ENCODE measurements at places on chromosomes 1 and 21.

DNA sequence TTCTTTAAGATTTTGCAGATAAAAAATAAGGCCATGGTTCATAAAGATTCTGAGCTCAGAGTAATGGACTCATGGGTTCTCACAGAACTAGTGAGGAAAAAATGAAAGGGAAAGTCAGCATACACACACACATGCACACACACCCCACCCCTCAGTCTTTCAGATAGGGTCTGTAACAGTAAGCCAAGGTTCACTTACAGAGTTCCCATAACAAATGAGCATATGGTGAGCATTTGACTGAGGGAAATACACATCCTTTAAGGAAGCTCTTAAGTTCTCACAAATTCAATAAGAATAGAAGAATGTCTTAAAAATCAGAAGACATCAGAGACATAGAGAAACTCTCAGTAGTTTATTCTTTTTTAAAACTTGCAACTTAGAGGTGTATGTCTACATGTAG lies 57.9 kb downstream of the NTMT2 start:
- DNase-seq = no peak

GRCh38 chr1:13832100-13832499 lies 132.1 kb downstream of the PRDM2 start:
- no peak for DNase-seq

GRCh38 chr21:44477712-44478111 lies 22.4 kb downstream of the LRRC3 start:
- DNase-seq = no peak

DNA sequence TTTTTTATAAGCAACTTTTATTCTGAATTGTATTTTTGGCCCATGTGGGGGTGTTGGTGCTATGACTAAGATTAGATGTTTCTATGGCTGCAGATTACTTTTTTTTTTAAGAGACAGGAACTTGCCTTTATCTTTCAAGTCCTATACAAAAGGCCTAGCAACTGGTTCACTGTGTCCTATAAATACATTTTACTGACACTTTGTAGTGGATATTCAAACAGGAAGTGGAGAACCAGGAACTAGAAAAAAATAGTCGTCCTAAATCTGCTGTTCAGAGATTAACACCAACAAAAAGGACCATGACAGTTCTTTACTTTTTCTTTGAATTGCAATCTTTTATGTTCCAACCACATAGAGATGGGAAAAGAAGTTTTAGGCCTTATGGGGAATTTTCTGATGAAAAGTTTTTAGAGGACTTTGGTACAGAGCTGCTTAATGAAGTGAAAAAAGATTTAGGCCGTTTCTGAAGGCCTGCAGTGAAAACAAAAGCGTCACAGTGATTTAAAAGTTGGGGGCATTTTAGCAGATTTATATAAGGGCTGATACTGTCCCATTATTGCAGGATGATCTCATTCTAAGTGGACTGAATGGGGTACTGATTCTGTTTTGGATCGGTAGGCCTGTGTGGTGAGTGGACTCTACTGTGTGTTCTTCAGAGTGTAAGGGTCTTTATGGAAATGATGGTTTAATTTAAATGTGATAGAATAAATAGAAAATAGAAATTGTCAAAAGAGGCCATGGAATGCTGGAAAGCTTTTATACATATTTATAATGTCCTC lies 136.4 kb upstream of the DEPDC1 start:
- no peak for DNase-seq

DNA sequence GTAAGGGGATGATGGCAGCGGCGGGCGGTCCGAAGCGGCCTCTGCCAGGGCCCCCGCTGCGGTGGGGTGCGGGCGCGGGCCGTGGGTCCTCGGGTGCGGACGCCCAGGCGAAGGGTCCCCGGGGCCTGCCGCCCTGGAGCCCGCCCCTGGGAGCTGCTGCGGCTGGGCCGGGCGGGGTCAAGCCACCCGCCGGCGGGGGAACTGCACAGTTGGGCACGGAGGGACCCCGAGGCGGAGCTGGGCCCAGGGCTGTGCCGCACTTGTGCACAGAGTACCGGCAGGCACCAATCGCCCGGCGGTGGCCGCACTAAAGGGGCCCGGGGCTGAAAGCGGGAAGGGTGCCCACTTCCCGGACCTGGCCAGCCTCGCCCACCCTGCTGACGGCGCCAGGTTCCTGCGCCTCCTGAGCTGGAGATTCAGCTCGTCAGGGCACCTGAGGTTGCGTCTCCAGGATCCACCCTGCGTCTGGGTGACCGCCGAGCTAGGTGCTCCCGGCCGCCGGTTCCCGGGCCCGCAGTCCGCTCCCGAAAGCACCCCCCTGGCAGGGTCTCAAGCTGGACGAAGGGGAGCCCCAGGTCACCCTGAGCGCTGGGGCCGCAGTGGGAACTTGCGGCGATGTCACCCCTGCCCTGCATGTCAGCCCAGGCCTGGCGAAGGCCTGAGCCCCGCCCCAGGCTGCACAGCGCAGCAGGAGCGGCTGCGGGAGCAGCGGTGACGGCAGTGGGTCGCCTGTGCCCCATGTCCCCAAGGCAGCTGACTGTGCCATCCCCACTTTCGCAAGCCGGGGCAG lies 56.7 kb upstream of the ETV3 start:
- DNase-seq = no peak

DNA sequence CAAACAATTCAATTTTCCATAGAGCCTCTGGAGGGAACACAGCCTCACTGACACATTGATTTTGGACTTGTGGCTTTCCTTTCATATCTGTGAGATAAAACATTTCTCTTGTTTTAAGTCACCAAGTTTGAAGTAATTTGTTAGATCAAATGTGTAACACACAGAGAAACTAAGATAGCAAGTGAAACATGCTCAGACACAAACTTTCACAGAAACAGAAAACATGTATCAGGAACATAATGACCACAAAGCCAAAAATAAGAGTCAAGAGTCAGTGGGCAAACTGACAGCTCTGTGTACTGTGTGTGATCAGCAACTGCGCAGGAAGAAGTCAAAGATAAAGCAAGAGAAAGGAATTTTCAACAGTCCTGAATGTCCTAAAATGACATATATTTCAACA lies 1237.5 kb downstream of the AMY1C start:
- no peak for DNase-seq

DNA sequence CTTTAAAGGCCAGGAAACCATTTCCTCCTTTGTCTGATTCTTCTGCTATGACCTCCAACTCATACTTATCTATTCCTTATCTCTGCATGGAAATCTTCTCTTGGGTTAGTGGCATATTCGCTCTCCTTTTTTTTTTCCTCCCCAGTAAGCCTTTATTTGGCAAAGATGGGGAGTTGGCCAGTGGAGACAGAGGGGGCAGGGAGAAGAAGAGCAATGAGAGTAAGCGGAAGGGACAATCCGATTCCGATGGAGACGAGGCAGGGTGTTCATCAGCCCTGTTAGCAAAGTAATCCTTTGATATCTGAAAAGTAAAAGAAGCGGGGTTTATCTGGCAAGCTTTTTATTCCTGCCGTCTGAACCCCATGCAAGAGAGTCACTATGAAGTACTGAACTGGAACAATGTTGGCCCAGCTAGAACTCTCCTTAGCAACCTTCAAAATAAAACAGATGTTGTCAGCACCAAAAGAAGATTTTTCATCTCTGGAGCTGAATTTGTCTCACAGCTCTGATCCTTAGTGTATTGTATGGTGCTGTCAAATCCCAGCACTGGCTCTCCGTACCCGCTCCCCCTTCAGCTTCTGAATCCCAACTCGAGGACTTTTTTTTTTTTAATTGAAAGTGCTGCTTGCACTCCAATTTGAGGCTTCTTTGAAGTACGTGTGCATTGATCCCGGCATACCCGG lies 40.9 kb downstream of the PTGFRN start:
- no peak for DNase-seq

- no peak for DNase-seq
Measured at GRCh38 chr1:113557187-113557586, 166.9 kb downstream of the MAGI3 start.

DNA sequence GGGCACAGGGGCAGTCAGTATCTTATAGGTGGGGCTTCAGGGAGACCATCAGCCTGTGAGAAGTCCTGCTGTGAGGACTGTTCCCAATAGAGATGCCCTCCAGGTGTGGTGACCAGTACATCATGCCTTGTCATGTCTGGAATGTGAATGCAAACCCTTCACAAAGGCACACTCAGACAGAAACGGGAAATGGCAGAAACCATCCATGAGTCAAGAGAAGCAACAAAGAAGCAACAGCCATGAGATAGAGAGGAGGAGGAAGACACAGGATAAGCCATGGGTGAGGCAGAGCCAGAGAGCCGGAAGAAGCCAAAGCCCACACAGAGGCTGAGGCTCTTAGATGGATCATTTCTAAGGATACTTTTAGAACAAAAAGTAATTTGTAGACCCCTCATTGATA lies 20.1 kb upstream of the ZP4 start:
- DNase-seq = no peak

- DNase-seq = no peak
Measured at GRCh38 chr1:221101807-221102605, 222.8 kb downstream of the HLX start.

DNA sequence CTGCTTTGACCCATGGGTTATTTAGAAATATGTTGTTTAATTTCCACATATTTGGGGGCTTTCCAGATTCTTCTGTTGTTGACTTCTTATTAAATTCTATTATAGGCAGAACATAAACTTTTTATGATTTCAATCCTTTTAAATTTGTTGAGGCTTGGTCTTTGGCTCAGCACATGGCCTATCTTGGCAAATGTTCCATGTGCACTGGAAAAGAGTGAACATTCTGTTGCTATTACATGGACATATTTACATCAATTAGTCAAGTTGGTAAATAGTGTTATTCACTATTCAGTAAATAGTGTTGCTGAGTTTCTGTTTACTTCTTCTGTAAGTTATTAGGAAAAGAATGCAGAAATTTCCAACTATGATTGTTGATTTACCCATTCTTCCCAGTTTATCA lies 75.4 kb downstream of the ETS2 start:
- no peak for DNase-seq

DNA sequence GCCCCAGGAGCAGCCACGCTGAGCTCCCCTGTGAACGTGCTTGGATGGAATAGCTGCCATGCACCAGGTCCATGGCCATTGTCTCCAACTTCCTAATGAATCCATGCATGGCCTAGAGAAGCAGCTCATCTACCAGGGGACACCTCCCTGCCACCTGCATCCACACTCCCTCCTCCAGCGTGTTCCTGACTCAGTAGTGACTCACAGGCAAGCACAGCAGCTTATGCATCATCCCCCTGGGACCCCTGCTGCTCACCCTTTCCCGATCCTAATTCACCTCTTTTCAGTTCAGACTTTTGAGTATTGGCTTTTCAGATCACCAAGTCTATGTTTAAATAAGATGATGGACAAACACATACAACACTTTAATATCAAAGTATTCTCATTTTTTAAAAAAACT lies 39.9 kb upstream of the TADA1 start:
- no peak for DNase-seq

DNA sequence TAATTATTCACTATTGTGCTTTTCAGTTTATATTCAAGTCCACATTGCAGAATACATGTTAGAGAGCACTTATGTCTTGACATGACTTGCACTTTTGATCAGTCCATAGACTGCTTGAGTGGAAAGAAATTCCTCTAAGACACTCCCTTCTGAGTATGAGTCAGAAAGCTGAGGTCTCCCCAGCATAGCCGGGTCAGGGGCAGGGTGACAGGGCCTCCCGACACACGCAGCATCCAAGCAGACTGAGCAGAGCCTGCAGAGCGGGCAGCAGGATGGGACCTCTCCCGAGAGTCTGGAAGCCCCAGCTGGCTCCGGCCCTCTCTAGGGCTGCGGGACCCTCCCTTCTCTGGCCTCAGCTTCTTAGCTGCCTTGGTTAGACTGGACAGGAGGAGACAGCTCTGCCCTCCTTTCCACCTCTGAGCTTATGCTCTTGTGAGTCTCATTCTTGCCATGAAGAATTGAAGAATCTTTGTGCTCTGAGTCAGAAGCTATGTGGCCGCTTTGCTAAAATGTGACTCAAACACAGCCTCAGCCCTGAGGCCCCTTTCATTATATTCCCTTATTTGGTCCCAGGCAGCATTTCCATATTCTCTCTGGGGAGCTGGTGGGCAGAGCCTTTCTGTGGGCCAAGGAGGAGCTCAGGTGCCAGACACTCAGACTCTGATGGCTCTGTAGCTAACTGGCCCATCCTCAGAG lies 11.2 kb upstream of the CAPN2 start:
- DNase-seq = no peak

DNA sequence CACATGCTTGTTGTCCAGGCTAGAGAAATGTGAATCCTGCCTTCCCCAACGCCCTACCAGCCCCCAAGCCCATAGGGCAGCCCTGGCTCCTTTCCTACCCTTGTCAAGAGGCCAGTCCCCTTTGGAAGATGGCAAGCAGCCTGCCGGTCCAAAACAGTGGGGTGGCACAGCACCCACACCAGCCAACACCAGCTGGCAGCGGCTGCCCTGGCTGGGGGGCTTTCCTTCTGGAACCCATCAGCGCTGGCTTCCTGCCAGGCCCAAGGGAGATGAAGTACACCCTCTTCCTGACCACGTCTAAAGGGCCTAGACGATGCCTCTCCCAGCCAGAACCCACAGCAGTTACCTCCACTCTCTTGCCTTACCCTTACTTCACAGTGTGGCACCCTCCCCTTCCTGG lies 24.2 kb downstream of the KCNN3 start:
- DNase-seq = no peak

DNA sequence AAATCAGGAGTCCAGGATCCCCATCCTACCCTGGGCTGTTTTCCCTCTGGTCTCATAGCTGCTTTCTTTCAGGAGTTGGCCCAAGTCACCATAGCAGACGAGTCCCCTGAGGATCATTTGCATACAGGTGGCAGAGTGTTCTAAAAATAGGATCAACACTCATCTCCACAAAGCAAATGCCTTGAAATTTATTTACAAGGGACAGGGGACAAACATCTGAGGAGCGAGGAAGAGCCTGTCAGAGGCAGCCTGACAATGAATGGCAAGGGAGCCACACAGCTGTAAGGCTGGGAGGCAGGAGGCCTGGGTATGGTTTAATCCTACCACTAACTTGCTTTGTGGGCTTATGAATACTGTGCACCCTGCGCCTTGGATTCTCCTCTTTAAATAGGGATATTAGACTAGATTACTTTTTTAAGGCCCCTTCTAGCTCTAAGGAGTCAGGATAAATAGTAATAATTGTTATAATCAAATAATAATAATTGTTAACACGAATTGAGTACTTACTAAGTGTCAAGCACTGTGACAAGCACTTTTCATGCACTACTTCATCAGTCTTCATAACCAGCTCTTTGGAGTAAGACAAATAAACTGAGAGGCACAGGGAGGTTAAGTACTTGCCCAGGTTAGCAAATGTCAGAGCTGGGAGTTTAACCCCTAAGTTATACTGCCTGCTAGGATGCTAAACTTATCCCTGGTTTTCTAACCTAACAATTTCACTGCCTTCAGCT lies 34.5 kb downstream of the RAB3B start:
- no peak for DNase-seq

DNA sequence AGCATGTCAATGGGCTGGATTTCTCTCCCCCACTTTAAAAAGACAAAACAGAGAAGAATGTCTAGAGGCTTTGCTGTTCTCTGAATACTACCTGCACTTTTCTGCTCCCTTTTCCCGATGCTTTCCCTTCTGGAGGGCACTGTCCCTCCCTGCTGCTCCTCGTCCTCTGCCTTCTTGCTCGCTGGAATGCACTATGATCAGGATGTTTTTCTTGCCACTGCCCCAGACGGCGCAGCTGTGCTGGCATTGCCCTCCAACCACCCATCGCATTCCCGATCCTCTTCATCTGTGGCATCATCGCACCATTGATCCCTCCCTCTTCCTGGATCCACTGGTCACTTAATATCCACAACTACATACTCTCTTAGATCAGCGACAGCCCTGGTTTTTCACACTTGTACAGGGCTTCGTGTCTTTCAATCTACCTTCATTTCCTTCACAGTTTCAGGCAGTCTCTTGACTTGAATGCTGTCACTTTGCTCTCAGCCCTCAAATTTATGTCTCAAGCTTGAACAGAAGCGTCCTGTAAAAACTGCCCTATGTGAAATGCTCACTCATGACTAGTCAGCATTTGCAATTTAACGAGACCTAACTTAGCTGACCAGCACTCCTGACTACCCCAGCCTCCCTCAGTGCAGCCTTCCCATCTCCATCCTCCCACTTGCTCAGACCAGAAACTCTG lies 3.5 kb upstream of the OR11L1 start:
- DNase-seq = no peak

Data from NCI-H1048 (cell line).